ENCODE measurements at places on chromosomes 12 and 14. TPM values are rescaled to one million over a fixed set of nuclear protein-coding genes. Genes with fewer than 3 reads are reported as not detected.

- DNase-seq: peak; percentile 58
These were observed 236.1 kb upstream of the NPAS3 start for GRCh38 chr14:32702562-32702961.

- no peak for DNase-seq
These were observed 23.5 kb downstream of the SDSL start for GRCh38 chr12:113445544-113446171.

- DNase-seq: no peak
These were observed 58.3 kb downstream of the SIX1 start for GRCh38 chr14:60590991-60591414.

- DNase-seq: no peak
These were observed 115.7 kb upstream of the GSC start for GRCh38 chr14:94885481-94886155.

GRCh38 chr12:74563927-74564326, 26.3 kb downstream of the ATXN7L3B start:
- no peak for DNase-seq

- no peak for DNase-seq
These were observed 24.4 kb downstream of the IRF2BPL start for GRCh38 chr14:77003960-77004710.

GRCh38 chr12:82438356-82438755, 80.0 kb downstream of the METTL25 start:
- no peak for DNase-seq

DNA sequence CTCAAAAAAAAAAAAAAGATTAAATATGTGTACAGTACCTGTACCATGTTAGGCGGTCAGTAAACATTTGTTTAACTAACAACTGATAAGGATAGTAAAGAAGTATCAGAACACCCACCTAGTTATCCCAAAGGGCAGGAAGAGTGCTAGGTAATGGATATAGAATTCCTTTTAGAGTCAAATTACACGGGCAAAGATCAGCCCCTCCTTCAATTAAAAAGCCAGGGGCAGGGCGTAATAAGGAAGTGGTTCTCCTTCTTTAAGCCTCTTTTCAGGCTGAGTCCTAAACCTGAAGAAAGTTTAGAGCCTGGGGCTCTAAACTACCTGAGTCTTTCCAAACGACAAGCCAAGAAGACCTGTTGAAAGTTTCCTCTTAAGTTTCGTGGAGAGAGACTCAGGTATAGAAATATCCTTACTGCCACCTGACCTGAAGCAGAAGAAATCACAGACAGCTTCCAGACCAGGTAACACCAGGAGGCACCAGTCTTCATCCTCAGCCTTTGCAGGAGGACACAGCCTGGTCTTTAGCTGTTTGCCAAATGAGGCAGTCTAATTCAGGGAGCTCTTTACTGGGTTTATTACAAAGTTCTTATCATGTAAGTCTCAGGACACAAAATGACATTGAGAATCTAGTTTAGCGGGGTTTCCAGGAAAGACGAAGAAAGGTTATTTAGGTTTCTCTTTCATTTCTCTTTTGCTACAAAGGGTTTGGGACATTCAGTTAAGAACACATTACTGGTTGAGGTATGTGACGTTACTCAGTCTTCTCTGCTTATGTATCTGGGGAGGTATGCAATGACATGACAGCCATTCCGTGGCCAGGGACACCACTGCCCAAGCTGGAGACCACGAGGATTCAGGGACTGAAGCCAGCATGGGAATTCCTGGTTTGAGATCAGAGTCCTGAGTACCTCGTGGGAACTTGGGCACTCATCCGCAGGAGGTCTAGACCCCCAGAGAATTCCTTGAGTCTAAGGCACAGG, at the start of gene BCL2L14:
Gene BCL2L14 (plus strand): TSS at position 266 of the 983 bp plus-strand sequence. CDS start 8,367 bp downstream, outside the sequence.
- DNase-seq: no peak

GRCh38 chr12:64085996-64086395, 136.1 kb downstream of the KICS2 start:
- DNase-seq: no peak

- no peak for DNase-seq
These were observed 246.1 kb upstream of the CCDC196 start for GRCh38 chr14:66240105-66240504.

The CMA1 gene
- total RNA-seq: not detected

The RNASE7 gene
- total RNA-seq: 0.27 TPM

The KLHL33 gene
- 0.14 TPM for total RNA-seq

The RNASE1 gene
- total RNA-seq: 922 TPM

The PIK3C2G gene
- not detected for total RNA-seq

The NUMB gene
- total RNA-seq: 37.0 TPM

The PLCZ1 gene
- total RNA-seq: not detected

The CAND1 gene
- total RNA-seq: 77.0 TPM

The CDK2 gene
- total RNA-seq: 18.0 TPM

The GPHB5 gene
- total RNA-seq: not detected

The MIPOL1 gene
- total RNA-seq: 16.8 TPM

Data from thoracic aorta (tissue), 2 donors.